Myometrial cell (primary cell): ENCODE measurements at places on chromosomes 4 and X. TPM values are rescaled to one million over a fixed set of nuclear protein-coding genes. Genes with fewer than 3 reads are reported as not detected.

Gene TCEAL2
- not detected in 2 replicates for total RNA-seq

Gene TLR10
- total RNA-seq: not detected in 2 replicates

Gene CRLF2
- total RNA-seq: not detected in 2 replicates

Gene KDR
- total RNA-seq: 0.86 and 1.6 TPM in 2 replicates

Gene DCAF12L2
- total RNA-seq: not detected in 2 replicates

Gene CDS1
- 0.18 TPM in 1 of 2 replicates, not detected in the other for total RNA-seq

Gene PASD1
- not detected in 2 replicates for total RNA-seq

Gene SOD3
- 1.4 and 5.3 TPM in 2 replicates for total RNA-seq

Gene TIGD4
- 0.18 TPM in 1 of 2 replicates, not detected in the other for total RNA-seq

Gene PDLIM3
- total RNA-seq: 52.8 and 60.8 TPM in 2 replicates

Gene VSIG4
- total RNA-seq: not detected in 2 replicates

Gene FDCSP
- not detected in 2 replicates for total RNA-seq

Gene NHS
- 0.53 and 0.58 TPM in 2 replicates for total RNA-seq

Gene MAGEB2
- total RNA-seq: not detected in 2 replicates

Gene IL1RAPL1
- total RNA-seq: 0.58 and 1.4 TPM in 2 replicates

Gene CLDN22
- not detected in 2 replicates for total RNA-seq

Gene FATE1
- not detected in 2 replicates for total RNA-seq
